ENCODE measurements at places on chromosomes 2 and 18.

- no peak for DNase-seq
Measured at GRCh38 chr2:151481744-151482143, 72.0 kb downstream of the RIF1 start.

DNA sequence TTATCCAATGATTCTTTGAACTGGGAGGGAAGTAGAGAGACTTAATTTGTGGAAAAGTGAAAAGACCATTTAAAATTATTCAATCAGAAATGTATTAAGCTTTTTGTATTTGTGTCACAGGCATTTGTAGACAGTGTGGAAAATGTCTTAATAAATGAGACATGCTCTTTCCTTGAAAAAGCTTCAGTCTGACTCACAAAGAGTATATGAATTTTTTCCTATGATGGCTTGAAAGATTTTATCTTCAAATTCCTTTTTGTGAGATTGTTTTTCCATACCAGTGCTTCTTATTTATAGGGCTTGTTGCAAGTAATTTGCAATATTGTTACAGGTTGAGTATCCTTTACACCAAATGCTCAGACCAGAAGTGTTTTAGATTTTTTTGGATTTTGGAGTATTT is 39.5 kb downstream of the STON1 start:
- DNase-seq, result no peak

DNA sequence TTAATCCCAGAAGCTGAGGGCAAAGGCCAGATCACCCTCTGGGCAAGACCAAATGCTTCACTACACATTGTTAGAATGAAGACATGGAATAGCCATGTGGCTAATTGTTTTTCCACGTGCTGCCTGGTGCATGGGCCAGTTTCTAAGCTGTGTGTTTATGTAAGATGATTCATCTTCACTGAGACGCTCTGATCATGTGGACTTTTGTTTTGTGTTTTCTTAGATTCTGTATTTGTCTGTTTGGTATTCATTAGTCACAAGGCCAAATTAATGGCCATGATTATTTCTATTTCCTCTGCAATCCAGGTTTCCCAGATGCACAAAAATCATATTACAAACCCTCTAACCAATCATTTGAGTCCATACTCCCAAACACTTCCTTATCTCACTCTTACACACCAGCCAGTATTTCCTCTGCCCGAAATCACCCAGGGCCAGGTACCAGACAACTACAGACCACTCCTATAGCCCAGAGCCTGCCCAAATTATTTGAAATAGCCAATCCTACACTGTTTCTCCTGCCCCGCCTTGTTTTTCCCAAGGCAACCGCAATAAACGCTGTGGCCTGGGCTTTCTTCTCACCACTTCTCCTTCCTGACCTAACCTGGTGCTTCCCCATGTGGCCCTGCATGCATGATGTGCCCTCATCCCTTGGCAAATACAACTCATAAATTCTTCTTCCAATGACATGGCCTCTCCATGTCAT is 94.2 kb upstream of the SP3 start:
- DNase-seq, result no peak

DNA sequence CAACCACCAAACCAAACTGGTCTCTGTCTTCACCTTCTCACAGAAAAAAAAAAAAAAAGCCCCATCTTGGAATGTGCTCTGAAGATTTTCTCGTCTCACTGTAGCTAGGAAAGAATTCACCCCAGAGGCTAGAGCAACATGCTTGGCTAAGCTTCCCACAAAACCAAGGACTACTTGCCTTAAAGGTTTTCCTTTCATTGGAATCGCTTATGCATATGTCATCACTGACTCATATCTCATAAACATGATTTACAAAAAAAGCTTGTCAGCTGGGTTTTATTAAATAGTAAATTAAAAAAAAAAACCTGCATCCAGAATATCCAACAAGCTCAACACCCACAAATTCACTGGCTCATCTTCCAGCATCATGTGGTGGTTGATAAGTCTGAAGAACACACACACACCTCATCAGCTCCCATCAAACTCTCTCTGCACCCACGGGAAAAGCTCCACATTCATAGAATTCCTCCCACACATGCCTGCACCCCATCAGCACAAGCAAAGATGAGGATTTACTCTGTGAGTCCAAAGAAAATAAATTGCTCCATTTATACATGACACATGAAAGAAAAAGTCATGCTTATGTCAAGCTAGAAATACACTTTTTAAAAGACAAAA is 182.0 kb upstream of the TRIB2 start:
- DNase-seq, result no peak

- DNase-seq, result no peak
Measured at GRCh38 chr2:172931256-172931894, 144.3 kb upstream of the MAP3K20 start.

GRCh38 chr2:47230418-47230817 is 75.3 kb upstream of the STPG4 start:
- DNase-seq, result no peak

GRCh38 chr2:204143216-204144014 is 206.9 kb downstream of the ICOS start:
- no peak for DNase-seq
